ENCODE measurements at places on chromosomes 1 and 21.

DNA sequence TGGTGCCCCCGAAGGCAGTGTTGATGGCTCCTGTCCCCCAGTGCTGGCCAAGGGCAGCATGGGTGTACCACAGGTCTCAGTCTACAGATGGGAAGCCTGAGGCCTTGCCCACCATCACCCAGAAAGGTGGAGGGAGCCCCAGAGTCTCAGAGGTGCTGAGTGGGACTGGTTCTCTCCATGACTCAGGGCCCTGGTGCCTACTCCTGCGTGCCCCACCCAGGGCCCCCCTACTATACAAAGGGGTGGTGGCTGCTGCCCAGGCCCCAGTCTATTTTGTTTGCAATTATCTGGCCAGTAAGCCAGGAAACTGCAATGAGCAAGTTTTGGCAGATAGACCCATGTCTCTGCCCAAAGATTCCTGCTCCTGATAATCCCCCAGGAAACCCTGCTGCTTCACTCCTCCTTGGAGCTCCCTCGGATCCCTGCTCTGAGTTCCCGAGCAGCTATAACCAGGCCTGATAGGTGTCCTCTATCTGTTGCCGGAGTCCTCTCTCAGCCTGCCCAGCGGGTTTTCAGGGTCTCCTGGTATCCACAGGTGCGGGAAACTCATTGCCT is 41.7 kb downstream of the EDN2 start:
- no peak for DNase-seq

GRCh38 chr1:113786069-113786468 is 26.2 kb downstream of the RSBN1 start:
- no peak for DNase-seq

DNA sequence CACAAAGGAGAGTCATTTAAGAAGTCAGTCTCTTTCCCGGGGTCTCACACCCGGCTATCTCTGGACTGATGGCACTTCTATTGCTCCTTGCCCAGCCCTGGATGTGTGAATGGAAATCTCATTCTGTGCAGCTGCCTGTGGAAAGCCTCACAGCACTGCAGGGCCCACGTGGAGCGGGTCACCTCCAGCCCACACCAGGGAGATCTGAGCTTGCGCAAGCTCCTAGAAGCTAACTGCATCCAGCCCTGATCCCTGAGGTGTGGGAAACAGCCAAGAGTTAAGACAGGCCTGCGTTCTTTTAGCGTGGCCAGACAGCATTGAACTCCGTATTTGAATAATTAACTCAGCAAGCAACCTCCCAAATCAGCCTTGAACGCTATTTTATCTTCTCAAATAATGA is 150.5 kb downstream of the LRIG2 start:
- no peak for DNase-seq

DNA sequence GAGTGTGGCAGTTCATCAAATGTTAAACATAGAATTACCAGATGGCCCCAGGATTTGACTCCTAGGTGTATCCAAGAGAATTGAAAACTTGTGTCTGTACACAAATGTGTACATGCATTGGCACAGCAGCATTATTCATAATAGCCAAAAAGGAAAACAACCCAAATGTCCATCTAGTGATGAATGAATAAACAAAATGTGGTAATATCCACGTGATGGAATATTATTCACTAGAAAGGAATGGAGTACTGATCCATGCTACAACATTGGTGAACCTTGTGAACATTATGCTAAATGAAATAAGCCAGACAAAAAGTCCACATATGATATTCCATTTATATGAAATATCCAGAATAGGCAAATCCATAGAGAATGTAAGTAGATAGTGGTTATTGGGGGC is 77.7 kb downstream of the RAVER2 start:
- no peak for DNase-seq

DNA sequence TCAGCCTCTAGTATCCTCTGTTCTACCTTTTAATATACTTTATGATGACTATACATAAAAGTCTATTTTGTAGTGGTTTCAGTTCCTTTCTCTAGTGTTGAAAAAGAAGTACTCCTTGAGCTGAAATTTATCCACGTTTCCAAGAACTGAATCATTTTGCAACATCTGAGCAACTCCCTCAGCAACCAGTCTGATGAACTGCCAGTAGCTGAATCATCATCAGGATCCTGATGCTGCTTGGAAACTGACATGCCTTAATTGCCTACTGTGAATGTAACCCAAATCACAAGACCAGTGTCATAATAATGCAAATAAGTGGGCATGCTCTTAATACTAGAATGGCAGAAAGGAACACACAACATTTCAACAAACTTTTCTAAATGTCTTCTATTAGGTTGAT is 103.3 kb downstream of the CYYR1 start:
- no peak for DNase-seq

GRCh38 chr1:109309347-109309746 is 2.5 kb upstream of the MYBPHL start:
- DNase-seq, result no peak

GRCh38 chr1:26009796-26010447 is 11.7 kb upstream of the EXTL1 start:
- no peak for DNase-seq

GRCh38 chr1:43048601-43049011 is 89.9 kb upstream of the SLC2A1 start:
- no peak for DNase-seq

- DNase-seq, result no peak
These were observed 70.6 kb upstream of the KIAA1614 start for GRCh38 chr1:180842052-180842451.

GRCh38 chr1:51543858-51544257 is 24.8 kb upstream of the EPS15 start:
- DNase-seq, result no peak

GRCh38 chr1:67350783-67351182 is 43.1 kb downstream of the IL12RB2 start:
- no peak for DNase-seq

GRCh38 chr1:112672009-112672408 is 2.5 kb upstream of the MOV10 start:
- no peak for DNase-seq

- no peak for DNase-seq
These were observed 4.7 kb upstream of the ITGB2 start for GRCh38 chr21:44925378-44925755.

DNA sequence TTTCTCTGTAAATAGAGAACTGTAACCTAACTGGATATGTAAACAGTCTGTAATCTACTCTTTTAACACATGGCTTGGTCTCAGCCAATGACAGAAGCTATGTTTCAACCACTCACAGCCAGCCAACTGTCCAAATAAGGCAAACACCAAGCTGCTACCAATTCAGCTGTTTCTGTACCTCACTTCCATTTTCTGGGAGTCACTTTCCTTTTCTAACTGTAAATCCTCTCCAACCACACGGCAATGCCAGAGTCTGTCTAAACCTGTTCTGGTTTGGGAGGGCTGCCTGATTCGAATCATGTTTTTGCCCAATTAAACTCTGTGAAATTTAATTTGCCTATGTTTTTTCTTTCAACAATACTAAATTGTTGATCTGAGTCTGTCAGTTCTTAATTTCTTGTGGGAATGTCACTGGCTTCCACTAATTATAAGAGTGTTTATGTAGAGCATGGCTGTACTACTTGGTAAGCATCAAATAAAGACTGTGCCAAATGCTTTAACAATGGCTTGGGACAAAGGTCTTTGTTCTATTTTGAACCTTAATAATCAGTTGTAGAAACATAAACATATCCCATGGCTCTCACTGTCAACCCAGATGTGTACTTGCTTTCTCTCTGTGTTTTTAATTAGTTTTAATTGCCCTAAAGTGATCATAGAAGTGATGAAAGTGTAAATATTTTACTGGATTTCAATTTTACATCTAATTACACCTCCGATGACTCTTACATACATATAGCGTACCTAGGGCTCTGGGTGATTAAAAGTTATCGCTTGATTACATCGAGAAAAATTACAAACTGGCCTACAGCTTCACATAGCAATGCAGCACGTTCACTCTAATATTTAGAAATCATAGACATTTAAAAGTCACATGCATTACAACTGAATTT is 1144.6 kb upstream of the TMPRSS15 start:
- DNase-seq, result no peak

DNA sequence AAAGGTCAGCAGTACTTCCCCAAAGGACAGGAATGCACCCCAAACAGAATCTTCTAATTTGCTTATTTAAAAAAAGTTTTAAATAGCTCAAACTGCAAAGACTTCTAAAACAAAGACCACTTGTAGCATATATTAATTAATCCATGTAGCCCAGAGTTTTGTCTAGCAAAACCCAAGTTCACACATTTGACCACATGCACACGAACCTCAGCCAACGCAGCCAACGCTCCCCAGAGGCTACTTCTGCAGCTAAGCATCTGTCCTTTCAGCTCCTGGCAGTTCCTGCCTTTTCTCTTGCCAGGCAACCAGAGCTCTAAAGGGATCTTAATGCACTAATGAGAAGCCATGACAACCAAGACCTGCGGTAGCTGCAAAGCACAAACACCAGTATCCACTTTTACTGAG is 89.6 kb downstream of the RERE start:
- DNase-seq, result no peak

DNA sequence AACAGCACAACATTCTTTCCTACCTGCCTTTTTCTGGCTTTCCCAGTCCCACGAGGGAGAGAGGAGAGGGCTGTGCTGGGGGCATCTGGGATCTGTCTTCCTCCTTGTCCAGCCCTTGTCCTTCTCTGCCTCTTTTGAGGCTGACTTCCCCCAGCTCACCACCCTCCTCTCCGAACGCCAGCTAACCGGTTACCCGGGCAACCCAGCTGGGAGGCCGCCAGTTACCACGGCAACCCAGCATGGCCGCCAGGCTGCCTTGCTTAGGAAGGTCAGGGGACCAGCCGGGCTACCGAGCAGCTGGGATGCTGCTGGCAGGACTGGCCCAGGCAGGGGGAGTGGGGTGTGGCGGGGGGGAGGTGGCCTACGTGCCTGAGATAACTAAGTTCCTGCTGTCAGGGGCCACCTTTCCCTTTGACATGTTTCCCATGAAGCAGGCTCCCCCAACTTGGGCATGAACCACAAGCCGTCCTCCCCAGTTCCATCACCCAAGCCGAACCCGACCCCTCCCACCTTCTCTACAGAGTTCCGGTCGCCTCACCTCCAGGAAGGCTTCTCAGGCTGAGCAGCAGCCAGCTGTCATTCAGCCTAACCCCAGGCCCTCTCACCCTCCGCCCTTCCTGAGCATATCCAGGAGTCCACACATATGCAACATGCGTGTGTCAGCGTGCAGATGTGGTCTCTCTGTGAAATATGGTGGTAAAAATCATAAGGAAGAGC is 8.7 kb downstream of the PLEKHA6 start:
- no peak for DNase-seq

DNA sequence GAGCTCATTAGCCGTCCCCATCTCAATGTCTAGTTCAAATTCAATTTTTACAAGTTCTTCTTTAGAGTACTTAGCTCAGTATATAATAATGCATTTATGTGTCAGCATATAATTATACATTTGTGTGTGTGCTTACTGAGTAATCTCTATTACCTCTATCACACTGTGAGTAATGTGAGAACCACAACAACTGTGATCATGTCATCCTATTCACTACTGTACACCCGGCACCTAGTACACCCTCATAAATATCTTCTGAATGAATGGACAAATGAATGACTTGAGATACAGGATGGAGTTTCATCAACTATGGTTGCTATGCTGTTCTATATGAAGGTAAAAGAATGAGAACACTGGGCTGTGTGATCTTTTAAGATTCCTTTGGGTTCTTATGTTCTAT is 124.0 kb downstream of the GPATCH2 start:
- DNase-seq, result no peak

GRCh38 chr1:58726581-58726980 is 26.7 kb upstream of the MYSM1 start:
- DNase-seq, result no peak

GRCh38 chr1:30427545-30427944 is 295.8 kb downstream of the MATN1 start:
- no peak for DNase-seq

GRCh38 chr1:206142011-206142410 is 24.8 kb upstream of the AVPR1B start:
- no peak for DNase-seq

GRCh38 chr1:206832352-206832880 is 33.0 kb upstream of the IL20 start:
- DNase-seq, result no peak

DNA sequence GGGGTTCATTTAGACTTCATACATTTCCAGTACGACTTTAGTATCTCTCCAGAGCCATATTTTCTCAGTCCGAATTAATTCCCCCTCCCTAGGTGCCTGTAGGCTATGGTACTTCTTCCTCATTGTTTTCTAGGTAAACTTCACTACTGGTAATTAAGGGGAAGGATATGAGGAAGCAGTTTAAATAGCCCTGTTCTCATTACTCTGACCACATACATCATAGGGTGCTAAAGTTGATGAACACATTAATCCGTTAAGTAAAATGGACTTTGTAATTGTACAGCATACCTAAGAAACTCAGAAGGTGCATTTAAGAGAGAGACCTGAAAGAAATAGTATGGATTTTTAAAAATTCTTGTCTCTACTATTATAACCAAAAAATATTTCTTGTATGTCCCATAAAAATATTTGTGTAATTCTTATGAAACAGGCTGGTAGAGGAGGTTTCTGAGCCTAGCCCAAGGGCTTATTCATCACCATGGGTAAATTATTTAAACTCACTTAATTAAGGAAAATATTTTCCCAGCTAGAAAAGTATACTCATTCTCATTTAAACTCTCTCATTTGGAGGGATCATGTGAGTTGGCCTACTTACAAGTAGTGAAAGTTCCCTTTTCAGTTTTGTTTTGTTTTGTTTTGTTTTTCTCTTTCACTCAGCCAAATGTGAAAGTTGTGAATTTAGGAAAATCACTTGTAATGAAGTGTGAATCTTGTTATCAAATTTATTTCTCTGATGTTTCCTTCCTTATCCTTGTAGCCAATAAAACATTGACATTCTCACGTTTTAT is 2.0 kb downstream of the PRMT6 start:
- no peak for DNase-seq

DNA sequence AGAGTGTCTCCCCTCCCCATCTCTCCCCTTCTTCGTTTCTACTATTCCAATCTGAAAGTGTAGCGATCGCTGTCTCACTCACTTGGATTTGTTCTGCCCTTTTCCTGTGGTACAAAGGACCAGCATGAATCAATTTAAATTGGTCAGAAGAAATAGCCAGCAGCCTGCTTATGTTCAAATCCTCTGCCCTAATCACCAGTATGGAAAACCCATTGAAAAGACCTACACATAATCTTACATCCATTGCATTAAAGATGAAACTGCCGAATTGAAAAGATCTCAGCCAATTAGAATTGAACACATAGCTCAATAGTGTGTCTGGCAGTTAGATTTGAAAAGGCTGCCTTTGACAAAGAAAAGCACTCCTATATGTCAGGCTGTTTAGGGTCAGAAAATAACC is 122.6 kb downstream of the TNNI3K start:
- DNase-seq, result no peak

Data from naive B cell (primary cell).